ENCODE measurements at places on chromosomes 16 and 17.

DNA sequence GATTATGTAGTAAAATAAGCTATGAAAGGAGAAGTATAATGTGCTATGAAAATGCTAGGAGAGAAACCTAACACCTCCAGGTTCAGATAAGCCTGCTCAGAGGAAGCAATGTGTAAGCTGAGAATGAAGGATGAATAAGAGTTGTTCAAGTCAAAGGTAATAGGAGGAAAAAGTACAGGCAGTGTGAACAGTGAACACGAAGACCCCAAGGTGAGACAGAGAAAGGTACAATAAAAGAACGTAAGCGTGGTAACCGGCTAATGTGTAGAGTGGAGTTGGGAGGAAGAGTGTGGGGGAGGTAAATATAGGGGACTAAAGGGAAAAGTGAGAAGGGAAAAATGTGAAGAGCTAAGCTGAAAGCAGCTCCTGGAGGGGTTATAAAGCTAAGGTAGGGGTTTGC lies 74.2 kb downstream of the TTC19 start:
- no peak for DNase-seq

- no peak for DNase-seq
Measured at GRCh38 chr16:57504491-57504890, 18.2 kb upstream of the DOK4 start.

- no peak for DNase-seq
Measured at GRCh38 chr17:40417258-40417608, 463 bp downstream of the TOP2A start.

- DNase-seq = no peak
Measured at GRCh38 chr17:68599552-68600066, 1.6 kb downstream of the FAM20A start.

GRCh38 chr16:15777533-15778203 lies 79.2 kb downstream of the MYH11 start:
- DNase-seq = no peak

DNA sequence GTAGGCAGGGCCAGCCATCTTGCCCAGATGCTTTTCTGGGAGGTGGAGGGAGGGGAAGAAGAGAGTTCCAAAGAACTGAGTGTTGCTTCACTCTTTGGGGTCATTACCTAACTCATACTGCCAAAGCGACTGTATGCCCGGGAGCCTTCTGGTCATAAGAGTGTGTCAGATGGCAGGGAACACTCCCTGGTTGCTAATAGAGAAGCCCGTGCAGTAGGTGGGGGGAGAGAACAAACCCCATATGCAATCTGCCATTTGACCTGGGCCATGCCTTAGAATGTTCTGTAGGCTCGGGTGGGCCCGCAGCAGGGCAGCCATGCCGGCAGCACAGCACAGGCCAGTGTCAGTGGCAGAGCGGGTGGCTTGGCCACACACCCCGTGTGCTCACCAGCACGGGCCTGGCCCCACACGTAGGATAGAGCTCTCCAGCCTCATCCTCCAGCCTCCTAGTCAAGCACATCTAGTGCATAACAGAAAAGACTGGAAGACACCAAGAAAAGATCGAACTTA lies 120.5 kb downstream of the SOCS1 start:
- peak; percentile 19 for DNase-seq

- no peak for DNase-seq
Measured at GRCh38 chr17:76735006-76735405, 2.1 kb downstream of the SRSF2 start.

DNA sequence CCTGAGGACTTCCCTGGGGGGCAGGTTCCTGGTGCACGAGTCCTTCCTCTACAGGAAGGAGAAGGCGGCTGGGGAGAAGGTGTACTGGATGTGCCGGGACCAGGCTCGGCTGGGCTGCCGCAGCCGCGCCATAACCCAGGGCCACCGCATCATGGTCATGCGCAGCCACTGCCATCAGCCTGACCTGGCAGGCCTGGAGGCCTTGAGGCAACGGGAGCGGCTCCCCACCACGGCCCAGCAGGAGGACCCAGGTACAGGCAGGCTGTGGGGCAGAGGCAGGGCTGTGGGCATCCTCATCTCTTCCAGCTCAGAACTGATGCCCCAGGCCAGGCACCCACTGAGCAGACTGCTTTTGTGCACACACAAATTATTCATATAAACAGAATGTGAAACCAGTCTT lies 25.9 kb upstream of the KREMEN2 start:
- no peak for DNase-seq

DNA sequence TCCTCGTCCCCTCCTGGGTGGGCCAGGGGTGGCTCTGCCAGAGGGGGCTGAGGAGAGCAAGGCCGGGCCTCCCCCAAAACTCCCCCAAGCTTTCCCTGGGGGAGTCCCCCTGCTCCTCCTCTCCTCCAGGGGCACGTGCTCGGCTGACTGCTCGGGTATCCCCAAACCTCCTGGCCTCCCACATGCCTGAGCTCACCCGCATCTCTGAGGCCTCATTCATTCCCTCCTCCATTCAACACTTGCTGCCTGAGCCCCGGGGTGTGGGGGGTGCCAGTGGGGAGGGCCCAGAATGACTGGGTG lies 83.1 kb downstream of the RTN4RL1 start:
- DNase-seq = no peak

GRCh38 chr17:48438516-48439061 lies 8.6 kb upstream of the SKAP1 start:
- no peak for DNase-seq

GRCh38 chr16:12095275-12096156 lies 119.0 kb downstream of the SNX29 start:
- DNase-seq = no peak

DNA sequence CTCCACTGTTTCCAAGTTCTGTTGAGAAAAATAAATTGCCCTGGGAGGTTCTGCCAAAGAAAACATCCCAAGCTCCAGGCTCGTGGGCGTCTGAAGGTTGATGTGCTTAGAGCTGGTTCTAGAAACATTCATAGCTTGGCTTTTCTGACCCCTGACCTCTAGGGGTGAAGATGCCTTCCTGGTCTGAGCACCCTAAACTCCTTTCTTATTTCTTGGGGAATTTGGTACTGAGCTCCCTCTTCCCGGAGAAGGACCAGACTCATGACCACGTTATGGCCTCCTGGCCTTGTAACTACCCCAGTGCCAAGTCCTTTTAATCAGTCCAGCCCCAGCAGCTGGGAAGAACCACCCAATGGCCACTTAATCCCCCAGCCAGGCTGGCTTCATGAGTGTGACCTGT lies 66.4 kb downstream of the MYH11 start:
- DNase-seq = no peak

DNA sequence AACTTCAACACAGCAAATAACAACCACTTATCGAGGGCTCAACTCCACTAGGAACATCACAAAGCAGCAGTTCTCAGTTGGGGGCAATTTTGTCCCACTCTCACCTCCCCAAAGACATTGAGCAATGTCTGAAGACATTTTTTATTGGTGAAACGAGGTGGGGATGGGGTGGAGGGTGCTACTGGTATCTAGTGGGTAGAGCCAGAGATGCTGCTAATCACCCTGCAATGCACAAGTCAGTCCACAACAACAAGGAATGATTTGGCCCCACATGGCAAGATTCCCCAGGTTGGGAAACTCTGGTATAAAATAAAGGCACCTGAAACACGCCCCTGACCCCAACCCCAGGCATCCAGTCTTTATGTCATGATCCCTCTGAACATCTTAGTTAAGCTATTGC lies 33.3 kb downstream of the TLE7 start:
- DNase-seq = no peak

GRCh38 chr17:34116306-34116705 lies 138.8 kb upstream of the CCL2 start:
- no peak for DNase-seq

GRCh38 chr17:81821603-81822311 lies 11.3 kb downstream of the MCRIP1 start:
- no peak for DNase-seq

DNA sequence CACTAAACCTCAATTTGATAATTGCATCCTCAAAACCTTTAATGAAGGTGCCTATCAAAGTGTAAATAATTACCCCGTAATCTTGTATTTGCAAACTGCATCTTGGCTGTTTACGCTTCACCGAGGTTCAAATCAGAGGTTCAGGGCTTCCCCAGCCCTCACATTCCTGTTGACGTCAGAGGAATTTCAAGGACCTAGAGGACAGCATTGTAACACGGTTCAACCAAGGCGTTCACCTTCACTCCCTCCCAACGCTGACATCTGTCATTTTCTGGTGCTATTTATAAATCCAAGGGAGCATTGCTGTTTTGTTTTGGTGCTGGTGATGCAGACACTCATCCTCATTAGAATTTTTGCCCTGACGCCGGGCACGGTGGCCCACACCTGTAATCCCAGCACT lies 691.6 kb upstream of the RBFOX1 start:
- DNase-seq = no peak

DNA sequence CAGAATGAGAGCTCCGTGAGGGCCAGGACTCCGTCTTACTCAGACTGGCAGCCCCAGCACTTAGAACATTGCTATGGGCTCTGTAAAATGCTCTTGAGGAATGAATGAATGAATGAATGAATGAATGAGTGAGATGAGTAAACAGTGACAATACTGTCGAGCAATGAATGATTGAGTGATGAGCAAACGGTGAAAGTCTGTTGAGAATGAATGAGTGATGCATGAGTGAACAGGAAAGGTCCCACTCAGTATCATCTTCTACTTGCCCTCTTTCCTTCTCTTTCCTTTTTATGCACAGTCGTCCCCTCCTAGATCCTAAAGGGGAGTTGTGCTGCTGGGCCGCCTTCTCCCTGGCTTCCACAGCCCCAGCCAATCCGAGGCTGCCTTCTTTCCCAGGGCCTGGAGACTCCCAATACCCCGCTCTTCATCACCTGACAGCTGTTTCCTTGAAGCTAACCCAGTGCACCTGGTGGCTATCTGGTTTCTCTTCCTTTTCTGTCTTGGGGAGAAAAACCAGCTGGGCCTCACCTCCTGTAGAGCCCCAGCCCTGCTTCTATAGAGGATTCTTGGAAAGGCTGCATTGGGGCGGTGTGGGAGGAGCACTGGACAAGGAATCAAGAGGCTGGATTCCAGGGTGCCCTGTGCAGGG lies 32.7 kb upstream of the CACNG1 start:
- DNase-seq = no peak

DNA sequence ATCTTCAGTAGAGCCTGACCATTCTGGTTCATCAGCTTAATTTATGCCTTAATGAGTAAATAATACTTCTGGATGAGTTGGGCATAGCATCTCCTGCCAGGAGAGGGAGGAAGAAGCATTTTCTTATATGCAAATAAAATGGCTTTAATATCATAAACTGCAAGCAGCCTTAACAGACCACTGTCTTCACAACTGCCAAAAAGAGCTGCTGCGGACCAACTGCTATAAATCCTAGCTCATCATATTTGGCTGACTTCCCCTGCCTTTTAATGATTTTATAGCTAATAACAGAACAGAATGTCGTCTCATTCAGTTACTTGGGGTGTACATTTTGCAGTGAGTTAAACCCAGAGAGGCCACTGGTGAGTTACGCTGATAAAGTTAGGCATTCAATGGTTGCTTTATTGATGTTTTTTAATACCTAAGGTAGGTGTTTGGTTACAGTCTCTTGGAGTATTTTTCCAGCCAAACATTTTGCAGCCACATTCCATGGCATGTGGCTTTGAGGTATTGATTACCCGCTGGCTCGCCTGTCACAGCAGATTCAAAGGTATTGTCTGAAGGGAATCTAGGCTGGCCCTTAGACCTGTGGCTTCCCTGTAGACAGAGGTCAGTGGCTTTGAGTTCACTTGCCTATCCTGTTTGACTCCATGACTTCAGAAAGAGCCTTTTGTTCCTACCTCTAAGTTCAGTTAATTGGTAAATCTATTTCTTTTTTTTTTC lies 16.4 kb downstream of the FAM20A start:
- no peak for DNase-seq

DNA sequence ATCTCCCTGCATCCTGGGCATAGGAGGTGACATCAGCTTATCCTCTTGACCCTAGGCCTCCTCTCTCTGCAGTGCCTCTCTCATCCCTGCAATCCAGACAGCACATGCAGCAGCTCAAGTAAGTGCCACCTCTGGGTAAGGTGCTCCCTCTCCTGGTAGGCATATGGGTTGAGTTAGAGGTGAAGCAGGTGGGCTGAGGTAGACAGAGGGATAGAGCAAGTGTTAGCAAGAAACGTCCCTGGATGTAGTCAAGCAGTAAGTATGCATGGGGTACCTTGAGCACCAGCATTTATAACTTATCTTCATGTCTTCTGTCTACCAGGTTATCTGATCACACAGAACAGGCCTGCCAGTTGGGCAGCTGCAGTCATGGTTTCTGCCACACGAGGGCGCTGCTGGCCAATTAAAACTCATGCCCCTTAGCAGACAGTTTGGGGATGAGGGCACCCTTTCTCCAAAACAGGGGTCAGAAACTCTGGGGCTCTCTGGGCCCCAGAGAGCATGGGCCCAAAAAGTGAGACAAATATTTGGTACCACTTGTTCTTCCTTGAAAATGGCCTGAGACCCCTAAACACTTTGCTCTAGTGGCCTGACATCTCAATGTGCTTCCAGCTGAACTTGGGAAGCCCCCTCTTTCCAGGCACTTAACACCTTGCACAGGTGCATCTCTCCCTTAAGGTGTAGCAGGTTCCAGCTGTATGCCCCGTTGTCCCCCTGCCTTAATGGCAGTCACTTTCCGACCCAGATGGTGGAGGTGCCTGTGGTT lies 59.8 kb downstream of the NEUROD2 start:
- DNase-seq = no peak

DNA sequence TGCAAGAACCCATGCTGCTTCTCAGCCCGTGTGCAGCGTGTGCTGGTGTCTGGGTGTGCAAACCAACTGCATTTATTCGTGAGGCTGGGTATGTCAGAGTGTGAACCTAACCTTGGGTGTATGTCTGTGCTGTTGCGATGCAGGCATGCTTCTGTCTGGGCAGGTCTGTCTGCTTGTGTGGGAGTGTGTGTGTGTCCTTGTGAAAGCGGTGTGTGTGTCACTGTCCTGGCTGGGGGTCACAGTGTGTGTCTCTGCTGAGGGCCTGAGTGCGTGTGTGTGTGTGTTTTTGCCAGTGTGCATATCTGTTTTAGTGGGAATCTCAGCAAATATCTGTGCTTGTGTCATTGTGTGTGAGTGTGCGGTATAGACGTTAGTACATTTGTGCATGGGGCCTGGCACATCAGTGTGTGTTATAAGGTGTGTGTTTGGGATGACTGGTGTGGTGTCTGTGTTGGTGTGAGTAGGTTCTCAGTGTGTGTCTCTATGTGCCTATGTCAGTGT lies 121.8 kb downstream of the CYLD start:
- no peak for DNase-seq

All from AG09319 (cell line).